ENCODE measurements at places on chromosomes 7 and 10.

DNA sequence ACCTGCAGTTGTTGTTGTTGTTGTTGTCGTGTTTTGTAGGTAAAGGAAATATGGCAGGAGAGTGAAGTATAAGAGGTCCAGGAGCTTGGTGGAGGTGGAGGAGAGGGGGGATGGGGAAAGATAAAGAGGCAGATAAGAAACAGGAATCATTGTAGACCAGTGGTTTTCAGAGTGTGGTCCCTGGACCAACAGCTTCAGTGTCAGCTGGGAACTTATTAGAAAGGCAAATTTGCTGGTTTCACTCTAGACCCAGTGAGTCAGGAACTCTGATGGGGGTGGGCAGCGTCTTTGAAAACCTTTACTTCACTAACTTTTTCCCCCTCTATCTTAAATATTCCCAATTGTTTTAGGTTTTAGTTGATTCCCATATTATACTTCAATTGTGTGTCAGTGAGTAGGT is 241.5 kb downstream of the AUTS2 start:
- DNase-seq = no peak

DNA sequence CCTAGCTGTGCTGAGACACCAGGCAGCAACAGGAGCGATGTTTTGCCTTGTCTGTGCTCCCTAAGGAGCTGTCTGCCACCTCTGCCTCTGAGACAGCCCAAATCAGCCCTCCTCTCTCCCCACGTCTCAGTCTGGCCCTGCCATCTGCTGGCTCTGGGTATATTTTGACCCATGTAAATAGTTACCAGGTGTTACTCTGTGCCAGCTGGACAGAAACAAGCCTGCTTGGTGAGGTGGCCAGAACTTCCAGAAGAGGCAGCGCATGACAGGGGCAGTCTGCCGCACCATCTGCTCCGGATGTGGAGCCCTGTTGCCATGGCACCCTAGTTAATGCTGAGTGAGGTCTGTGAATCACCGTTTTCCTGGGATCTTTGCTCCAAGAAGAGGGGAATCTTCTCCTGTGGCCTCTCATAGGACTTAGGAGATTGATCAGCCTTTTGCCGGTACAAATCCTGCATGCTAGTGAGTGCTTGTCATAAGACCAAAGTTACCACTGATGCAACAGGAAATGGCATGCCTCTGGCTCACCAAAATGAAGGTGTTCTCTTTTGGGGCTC is 31.8 kb downstream of the GSTO2 start:
- no peak for DNase-seq

DNA sequence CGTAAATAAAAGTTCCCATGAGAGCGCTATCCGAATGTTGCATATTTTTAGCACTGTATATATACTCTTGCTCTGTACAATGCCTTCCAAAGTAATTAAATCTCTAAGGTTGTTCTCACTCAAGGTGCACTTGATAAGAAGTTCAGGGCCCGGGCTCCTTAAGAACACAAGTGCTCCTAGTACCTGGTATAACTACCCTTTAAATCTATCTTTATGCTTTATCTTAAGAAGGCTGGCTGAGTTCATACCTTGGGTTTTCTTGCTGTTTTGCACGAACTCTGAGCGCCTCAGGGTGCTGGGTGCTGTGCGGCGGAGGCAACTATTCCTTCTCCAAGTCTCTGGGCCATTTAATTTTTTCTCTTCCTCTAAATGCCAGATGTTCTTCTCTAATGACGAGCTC is 80.4 kb downstream of the DNMBP start:
- DNase-seq = no peak

- no peak for DNase-seq
Measured at GRCh38 chr10:108817135-108817534, 1106.2 kb downstream of the XPNPEP1 start.

- DNase-seq = no peak
Measured at GRCh38 chr10:95374597-95375209, 83.9 kb upstream of the PDLIM1 start.

DNA sequence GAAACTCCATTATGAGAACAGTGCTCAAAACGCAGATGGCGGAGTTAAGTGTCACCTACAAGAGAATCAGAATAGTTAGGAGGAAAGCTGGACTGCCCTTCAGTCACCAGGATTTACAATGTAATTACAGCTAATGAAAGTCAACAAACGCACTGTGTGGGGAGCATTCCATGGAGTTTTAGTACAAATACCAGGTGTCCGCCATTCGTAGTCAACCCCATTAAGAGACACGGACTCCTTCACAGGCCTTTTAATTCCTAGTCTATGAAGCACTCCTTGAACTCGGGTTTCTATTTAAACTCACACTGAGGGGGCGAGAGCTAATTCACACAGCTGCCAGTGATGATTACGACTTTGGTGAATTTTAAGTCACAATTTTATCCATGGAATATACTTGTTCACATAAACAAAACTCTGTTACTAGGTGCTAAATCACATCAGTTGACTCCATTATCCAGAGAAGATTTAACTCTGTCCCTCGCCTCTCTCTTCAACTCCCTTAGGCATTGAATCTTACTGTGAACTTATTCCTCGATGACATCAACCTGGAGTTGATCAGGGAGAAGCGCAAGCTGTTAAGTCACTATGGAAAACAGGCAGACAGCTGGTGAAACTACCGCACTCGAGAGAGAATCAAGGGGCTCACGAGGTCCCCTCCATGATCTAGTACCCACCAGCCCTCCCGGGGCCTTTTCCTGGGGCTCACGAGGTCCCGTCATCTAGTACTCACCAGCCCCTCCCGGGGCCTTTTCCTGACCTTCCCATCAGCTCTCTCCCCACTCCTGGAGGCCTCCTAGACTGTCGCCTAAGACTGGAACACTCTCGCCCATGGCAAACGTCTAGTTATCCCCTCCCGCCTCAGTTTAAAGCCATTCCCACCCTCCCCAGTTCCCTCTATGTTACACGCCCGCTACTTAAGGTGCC is 1.5 kb downstream of the ZFAND2A start:
- DNase-seq = no peak

DNA sequence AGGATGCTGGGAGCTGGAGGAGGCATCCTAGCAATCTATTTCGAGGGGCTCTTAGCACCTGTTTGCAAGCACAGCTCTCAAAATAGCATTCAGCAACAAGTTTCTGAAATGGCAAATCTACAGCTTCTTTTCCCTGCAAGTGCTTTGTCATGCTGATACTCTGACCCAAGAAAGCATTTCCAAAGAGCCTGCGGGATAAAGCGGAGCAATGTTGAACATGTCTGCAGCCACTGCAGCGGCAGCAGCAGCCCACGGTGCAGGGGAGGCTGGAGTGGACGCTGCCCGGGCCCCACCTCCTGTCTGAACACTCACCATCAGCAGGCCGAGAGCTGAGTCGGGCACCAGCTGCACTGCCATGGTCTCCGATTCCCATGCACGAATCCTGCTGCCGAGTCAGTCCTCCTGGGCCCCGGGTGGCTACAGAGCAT is 964 bp downstream of the FRMD4A start:
- no peak for DNase-seq

- DNase-seq = no peak
Measured at GRCh38 chr10:91907033-91907594, 2.2 kb downstream of the FGFBP3 start.

All from stimulated activated CD8-positive, alpha-beta memory T cell treated with anti-CD3 and anti-CD28 coated beads, Interleukin-4, amount 100 ng/mL, for 1 hour (primary cell).